ENCODE measurements at places on chromosomes 3 and 15. TPM values are rescaled to one million over a fixed set of nuclear protein-coding genes. Genes with fewer than 3 reads are reported as not detected.

- no peak for DNase-seq
Measured at GRCh38 chr3:733313-733712, 359.5 kb upstream of the CNTN6 start.

DNA sequence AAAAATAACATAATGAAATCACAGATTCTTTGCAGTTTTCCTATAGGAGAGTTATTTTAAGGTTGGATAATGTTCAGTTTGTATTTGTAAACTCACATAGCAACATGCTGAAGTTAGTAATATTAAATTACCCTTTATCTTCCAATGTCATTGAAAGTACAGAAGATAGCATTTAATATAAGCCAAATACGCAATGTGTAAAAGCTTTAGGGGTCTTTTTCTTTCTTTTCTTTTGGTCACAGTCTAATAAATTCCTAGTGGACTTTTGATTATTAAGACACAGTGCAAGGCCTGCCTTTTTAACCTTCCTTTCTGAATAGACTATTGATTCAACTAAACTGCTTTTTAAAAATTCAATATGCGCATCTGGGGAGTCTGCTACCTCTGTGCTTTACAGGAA, 79.3 kb downstream of the OTOL1 start:
- no peak for DNase-seq

ECE2 gene
- total RNA-seq, result not detected

CHRNB4 gene
- 0.13 TPM for total RNA-seq

GRCh38 chr15:97968380-97968779, 7.9 kb downstream of the ARRDC4 start:
- no peak for DNase-seq

DNA sequence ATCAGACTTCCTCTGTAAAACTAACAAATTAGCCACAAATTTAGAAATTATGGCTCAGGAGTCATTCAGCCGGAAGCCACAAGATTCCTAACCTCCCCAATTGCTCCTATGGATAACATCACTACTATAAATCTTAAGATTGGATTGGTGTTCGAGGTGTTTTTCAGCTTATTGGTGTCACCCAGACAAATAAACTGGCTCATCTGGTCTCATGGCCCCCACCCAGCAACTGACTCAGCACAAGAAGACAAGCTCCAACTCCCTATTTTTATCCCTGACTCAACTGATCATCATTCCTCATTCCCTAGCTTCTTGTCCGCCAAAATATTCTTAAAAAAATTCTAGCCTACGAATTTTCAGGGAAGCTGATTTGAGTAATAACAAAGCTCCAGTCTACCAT, 135.1 kb upstream of the STRIT1 start:
- no peak for DNase-seq

CCR9 gene
- total RNA-seq, result not detected

HHATL gene
- 706 TPM for total RNA-seq

GOLGA6L7 gene
- not detected for total RNA-seq

- no peak for DNase-seq
Measured at GRCh38 chr3:99708207-99708745, 69.9 kb downstream of the COL8A1 start.

DNA sequence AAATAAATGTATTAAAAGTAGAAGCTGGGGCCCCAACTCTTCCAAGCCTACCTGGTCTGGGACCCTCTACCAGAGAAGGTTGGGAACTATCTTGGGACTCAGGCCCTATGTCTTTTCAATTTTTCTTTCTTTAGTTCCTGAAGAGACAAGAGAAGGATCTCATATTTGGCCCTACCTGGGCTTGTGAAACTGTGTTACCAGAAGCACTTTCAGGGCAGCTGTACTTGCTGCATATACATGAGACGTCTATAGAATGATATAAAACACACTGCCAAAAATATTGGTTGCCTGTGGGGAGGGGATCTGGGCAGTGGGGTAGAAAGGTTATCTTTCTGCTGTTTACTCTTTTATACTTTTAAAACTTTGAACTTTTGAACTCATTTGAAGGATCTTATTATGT, 604 bp upstream of the EPB42 start:
- no peak for DNase-seq

- DNase-seq, result no peak
Measured at GRCh38 chr3:15007681-15008141, 57.4 kb downstream of the MRPS25 start.

GRCh38 chr3:11238060-11238459, 34.1 kb upstream of the ATG7 start:
- no peak for DNase-seq

DNA sequence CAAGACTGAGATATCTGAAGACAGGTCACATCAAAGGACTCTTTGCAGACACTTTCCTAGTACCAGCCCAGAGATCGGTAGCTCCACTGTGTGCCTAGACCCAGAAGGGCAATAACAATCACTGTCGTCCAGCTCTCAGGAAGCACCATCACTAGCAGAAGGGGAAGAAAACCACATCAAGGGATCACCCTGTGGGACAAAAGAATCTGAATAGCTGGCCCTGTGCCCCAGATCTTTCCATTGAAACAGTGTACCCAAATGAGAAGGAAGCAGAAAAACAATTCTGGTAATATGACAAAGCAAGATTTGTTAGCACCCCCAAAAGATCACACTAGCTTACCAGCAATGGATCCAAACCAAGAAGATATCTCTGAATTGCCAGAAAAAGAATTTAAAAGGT, 404.4 kb upstream of the NECTIN3 start:
- no peak for DNase-seq

LYZL4 gene
- not detected for total RNA-seq

All from left cardiac atrium (tissue), 4 donors.